Stimulated activated CD4-positive, alpha-beta T cell treated with anti-CD3 and anti-CD28 coated beads, Interleukin-1b, Interleukin-23, amount 100 ng/mL, for 24 hours (primary cell): ENCODE measurements at places on chromosomes 6 and 20.

GRCh38 chr20:2610941-2611720 is 41.3 kb upstream of the NOP56 start:
- no peak for DNase-seq

- no peak for DNase-seq
Observed at GRCh38 chr6:45959534-45960145, 56.0 kb downstream of the CLIC5 start.

- DNase-seq = no peak
Observed at GRCh38 chr6:34207695-34208443, 28.8 kb upstream of the HMGA1 start.

DNA sequence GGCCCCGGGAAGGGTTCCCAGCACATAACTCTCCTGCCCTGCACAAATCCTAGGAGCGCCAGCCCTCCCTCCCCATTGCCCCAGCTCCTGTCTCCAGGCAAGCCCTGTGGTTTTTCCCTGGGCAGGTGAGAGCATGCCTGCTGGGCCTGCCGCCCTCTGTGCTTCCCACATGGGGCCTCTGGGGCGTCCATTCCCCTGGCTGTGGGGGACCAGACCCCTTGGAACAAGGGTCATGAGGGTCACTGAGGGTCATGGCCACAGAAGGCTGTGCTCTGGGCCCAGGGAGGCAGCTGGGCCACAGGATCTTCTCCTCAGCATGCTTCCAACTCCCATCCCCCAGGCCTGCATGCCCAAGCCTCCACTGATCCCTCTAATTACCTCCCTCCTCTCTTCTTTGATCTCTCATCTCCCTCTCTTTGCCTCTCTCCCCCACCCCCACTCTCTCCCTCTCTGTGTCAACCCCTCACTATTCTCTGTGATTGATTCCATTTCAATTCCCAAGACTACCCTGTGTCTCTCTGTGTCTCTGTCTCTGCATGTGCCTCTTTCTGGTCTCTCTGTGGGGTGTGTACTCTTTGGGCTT is 6.1 kb downstream of the MDFI start:
- DNase-seq = no peak

- no peak for DNase-seq
Observed at GRCh38 chr20:37421060-37421905, 75.3 kb downstream of the SRC start.

- no peak for DNase-seq
Observed at GRCh38 chr20:57553376-57554018, 7.4 kb upstream of the PCK1 start.

DNA sequence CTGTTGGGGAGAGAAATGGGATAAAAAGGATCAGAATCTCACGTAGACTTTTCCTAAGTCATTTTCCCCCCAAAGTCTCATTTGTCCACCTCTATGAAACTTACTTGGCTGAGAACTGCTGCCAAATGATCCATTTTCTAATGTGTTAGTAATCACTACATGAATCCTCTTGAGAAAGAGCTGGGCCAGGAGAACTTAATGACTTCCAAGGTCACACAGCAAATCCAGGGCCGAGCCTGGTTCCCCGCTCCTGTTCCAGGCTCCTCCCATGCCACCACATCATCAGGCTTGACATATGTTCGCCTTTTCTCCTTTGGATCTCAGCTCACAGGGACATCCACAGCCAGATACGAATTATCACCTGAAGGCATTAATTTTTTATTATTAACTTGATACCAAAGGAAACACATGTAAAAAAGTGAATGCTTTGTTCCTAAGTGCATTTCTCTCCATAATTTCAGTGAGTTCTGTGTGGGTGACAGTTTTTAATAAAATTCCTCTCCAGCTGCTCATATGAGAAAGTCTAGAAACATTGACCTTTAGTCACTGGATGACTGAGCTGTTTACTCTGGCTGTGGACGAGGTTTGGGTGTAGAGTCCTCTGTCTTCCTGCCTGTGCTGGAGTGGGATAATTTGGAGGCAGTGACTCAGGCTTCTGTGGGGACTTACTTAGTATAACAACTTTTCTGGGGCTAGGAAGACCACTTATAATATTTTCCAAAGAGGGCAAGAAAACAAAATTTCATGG is 276.3 kb downstream of the PAX1 start:
- no peak for DNase-seq

- no peak for DNase-seq
Observed at GRCh38 chr6:345747-346385, 45.7 kb upstream of the IRF4 start.

DNA sequence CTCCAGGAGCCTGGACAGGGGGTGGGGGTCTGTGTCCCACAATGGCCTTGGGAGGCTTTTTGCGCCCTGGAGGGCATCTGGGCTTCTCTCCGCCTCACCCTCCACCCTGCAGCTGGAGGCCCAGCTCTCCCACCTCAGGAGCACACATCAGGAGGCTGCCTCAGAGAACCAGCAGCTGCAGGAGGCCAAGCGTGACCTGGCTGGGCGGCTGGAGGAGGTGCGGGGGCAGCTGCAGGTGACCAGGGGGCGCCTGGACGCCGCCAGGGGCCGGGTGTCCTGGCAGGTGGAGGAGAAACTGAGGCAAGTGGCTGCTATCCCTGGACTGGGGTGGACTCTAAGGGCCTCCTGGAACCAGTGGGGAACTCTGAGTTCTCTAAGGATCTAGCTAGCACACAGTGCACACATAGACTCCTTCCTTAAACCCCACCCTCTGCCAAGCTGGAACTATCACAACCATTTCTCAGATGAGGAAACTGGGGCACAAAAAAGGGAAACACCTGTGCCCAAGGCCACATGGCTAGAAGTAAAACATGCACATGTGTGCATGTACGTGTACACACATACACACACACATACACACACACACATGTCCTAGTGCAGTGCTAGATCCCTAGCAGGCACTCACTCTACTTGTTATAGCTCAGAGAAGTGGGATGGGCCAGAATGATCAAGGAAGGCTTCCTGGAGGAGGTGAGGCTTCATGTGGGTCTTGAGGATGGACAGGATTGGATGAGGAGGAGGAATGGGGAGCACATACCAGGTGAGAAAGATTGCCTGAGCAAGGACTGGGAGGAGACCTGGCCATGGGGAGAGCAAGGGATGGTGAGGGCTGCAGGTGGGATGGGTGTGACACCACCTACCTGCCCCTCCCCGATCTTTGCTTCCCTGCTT is 22.9 kb downstream of the RAB44 start:
- no peak for DNase-seq

DNA sequence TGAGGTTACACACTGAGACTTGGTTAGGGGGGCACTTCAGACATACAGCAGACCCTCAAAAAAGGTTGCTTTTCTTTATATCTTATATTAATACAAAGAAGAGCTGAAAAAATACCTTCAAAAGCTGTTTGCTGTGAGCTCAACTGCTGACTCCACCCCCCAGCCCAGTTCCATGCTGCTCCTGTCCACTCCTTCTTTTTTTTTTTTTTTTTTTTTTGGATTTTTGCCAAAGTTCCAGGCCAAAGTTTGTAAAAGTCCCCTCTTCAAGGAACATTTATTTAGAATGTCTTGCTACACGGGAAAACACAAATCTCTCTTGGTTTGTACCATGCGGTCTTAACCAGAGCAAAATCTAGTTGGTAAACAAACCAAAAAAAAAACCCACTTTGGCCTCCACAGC is 85.3 kb upstream of the AKAP12 start:
- DNase-seq = no peak

DNA sequence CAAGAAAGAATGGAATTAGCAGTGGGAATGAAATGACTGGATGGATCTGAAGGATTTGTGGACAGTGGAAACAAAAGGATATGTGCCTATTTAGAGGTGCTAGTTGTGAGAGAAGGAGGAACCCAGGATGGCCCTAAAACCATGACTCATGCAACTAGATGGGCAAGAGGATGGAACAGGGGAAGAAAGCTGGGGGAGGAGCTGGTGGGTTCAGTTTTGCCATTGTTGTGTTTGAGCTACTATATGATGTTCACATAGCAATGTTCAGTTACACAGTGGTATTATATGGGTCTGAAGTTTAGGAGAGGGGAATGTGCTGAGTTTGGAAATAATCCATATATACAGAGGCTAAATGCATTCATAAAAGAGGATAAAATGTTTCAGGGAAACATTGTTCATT is 125.7 kb upstream of the SSTR4 start:
- no peak for DNase-seq

- DNase-seq = no peak
Observed at GRCh38 chr20:37901240-37901639, 1.7 kb upstream of the VSTM2L start.

DNA sequence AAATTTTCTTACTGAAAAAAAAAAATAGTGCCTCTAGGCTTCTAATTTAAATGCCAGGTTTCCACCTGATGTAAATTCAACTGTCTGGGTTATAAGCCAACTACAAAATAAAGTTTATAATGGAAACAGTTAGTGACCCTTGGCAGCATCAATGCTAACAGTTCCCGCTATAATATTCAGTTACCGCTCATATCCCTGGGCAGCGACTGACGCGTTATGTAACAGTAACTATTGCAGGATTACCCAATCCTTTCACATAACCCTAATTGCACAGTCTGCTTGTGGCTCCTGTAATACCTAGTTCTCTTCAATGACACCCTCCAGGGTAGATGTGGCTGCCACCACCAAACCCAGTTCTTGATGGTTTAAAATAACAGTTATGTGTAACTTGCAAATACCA is 208.6 kb downstream of the MOXD1 start:
- DNase-seq = no peak

- no peak for DNase-seq
Observed at GRCh38 chr6:73734832-73735453, 38.9 kb downstream of the CD109 start.

GRCh38 chr20:40963505-40963845 is 65.1 kb upstream of the TOP1 start:
- DNase-seq = no peak

DNA sequence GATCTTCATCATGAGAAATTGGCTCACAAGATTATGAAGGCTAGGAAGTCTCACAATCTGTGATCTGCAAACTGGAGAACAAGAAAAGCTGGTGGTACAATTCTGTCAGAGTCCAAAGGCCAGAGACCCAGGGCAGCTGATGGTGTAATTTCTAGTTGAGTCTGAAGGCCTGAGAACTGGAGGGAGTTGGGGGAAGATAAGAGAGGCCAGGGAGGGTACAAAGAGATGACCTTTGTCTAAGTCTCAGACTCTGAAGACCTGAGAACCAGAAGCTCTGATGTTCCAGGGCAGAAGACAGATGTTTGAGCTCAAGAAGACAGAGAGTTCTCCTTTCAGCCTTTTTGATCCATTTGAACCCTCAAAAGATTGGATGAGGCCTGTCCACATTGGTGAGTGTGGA is 280.6 kb downstream of the HDGFL1 start:
- no peak for DNase-seq

- DNase-seq = no peak
Observed at GRCh38 chr20:36792422-36792821, 18.9 kb upstream of the DSN1 start.

DNA sequence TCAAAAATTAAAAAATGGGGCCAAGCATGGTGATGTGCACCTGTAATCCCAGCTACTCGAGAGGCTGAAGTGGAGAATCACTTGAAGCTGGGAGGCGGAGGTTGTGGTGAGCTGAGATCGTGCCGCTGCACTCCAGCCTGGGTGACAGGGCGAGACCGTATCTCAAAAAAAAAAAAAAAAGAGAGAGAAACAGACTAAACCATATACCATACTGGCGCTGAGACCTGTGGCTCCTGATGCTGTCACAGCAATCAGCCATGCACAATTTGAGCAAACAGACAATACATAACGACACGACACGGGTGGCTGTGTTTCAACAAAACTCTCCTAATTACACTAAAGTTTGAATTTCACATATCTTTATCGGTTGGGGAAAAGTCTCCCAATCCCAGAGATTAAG is 14.9 kb upstream of the CBFA2T2 start:
- no peak for DNase-seq

DNA sequence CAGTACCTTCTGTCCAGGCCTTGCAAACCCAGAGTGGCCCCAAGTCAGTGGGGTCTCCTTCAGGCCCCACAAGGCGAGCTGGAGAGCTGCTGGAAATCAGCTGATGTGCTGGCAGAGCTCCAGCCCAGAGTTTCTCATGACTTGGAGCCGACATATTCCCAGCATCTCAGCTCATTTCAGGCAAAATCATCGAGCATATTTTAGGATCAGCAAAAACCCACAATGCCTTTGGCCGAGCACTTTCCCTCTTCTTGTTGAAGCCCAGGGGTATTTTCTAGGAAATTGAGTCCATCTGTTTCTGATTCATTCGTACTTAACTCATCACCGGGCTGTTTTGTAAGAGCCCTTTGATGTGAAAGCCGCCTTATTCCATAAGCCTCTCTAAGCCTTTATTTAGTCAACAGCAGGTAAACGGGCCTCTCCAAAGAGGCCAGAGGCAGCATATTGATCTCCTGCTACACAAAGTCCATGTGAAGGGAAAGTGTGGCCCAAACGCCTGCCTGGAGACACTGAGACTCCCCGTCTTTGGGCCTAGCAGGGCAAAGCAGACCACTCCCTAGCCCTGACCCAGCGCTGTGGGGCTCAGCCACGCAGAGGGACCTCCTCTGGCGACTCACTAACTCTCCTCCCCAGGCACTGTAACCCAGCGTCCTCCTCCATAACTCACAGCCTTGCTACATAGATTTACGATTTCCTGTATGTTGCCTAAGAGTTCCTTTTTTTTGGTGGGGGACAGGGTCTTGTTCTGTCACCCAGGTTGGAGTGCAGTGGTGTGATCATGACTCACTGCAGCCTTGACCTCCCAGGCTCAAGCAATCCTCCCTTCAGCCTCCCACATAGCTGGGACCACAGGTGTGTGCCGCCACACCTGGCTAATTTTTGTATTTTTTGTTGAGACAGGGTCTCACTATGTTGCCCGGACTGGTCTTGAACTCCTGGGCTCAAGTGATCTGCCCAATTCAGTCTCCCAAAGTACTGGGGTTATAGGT is 12.1 kb upstream of the C20orf203 start:
- no peak for DNase-seq

DNA sequence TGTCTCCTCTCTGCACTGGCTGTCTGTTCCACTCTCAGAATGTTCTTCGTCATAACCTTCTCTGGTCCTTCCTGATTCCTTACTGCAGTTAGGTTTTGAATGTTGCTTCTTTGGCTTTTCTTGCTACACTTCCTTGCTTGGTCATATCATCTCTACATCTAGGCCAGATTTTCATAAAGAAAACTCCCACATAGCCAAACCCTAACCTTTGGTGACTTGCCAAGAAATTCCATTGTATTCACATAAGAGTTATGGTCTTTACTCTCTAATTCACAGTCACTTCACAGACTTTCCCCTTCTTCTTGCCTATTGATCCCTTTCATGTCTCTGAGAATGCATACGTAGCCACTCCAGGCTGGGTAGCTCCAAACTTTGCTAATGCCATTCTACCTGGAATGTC is 41.9 kb upstream of the SIM1 start:
- no peak for DNase-seq
